ENCODE measurements at places on chromosomes 4 and X.

DNA sequence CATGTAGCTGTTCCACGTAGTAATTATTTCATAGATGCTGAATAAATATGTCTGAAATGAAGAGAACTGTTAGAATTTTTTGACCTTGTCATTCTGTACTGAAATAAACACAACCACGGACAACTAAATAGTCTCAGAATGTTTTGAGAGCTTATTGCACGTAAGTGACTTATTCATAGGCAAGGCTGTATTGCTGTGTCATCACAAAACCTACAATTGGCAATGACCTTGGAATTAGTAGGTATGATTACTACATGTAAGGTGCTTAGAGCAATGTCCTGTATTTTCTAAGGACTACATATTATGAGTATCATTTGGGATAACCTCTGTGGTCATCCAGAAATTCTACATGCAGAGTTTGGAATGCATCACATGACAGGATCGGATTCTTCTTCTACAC is 237.2 kb upstream of the PUDP start:
- DNase-seq = no peak

DNA sequence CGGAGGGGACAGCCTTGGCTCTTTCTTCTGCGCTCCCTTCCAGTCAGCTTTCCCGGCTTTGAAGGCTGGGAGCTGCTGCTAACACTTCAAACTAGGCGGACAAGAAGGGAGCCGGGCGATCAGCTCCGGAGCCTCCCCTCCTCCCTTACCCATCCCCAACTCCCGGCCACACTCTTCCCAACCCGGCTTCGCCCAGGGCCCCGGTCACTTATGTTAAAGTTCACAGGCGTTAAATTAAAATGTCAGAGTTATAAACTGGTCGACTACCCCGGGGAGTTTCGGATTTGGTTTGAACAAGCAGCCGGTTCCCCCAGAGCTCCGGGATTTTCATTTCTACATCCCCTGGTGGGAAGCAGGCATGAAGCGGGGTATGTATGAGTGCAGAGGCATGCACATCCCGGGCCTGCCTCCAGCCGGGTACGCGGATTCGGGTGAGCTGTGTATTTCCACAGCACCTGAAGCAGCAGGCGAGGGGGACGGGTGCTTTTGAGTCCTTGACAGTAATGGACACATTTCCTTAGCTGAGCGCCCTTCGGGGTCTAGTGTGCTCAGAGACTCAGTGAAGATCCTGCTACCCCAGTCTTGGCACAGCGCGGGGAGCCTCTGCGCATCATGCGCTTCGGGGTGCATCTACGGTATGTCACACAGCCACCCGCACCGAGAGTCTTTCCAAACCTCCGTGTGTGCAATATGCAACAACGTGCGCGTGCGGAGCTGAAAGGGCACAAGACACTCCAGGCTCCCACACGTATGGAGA is 880 bp downstream of the UNC5C start:
- no peak for DNase-seq

DNA sequence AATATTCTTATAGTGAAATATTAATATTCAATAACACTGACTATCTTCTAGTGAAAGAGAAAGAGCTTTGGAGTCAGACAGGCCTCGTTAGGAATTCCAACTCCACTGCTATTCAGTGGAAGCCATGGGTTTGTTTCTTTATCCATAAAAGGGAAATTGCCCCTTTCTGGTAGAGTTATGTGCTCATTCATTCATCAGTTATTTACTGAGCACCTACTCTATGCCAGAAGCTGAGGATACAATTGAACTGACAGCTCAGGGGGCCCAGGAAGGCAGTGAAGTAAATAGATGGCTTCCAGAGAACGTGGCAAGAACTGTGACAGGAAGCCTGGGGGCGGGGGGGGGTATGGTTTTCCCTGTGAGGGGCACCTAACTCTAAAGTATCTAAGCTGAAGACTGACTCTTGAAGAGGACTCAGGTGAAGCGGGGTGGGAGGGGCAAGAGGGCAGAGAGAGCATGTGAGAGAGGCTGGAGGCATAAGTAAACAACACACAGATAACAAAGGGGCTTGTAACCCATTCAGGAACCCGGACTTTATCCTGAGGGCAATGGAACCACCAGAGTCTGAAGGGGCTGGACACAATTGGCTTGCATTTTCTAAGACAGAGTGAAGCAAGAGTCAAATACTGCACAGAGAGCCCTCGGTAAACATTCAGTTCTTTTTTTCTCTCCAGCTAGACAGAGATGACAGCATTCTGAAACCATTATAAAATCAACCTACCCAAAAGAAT is 20.3 kb downstream of the ANXA5 start:
- DNase-seq = no peak

DNA sequence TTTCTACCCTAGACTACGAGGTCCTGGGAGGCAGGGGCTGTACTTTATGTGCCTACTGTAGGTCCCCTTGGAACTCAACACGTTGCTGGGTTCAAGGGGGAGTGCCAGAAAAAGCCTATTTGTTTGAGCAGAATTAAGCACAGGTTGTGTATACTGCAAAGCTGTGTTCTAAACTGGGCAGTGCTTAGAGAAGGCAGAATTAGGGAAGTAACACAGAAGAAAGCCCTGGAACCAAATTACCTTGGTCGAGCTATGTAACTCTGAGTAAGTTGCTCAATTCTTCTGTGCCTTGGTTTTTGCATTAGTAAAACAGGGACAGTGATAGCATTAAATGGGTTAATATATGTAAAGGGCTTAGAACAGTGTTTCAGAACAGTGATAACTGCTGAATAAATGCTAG is 245.0 kb upstream of the SFRP2 start:
- DNase-seq = no peak

GRCh38 chr4:171814545-171814944 is 1.3 kb downstream of the GALNTL6 start:
- DNase-seq = no peak

DNA sequence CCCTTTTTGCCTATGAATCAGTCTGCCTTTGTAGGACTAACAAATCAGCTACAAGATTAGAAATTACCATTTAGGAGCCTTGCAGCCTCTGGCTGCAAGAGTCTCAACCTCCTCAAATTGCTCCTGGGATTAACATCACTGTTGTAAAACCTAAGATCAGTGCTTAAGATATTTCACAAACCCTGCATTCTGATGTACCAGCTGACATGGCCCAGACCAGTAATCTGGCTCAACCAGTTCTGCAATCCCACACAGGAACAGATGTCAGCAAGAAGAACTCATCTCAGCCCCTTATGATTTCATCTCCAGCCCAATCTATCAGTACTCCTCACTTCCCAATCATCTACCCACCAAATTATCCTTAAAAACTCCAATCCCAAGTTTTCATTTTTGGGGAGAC is 32.5 kb upstream of the AADAT start:
- DNase-seq = no peak

GRCh38 chr4:85952972-85953650 is 406.7 kb downstream of the MAPK10 start:
- DNase-seq = no peak

DNA sequence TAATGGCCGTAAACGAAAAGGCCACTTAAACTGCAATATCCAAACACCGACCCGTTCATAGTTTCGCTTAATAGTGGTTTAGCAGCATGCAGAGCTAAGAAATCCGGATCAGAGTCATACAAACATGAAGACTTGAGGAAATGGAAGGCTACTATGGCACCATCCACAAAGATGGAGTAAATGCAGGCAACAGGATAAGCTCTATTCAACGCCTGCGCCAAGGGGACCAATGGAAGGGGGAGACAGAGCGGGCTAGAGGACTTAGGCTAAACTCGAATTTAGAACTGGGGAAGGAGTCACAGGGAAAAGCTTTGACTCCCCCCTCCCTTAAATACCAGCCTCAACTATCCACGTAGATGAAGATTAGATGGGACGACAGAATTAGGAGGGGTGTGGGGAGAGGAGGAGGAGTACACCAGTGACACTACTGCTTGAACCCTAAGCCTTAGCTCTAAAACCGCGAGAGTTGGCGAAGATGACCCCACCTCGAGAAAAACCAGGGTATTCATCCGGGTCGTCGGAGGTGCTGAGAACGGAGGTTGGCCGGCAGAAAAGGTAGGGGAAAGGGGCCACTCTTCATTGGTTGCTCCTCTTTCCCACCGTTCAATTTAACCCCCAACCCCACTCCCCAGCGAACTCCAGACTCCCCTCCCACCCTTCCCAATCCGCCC is 3.5 kb downstream of the HUWE1 start:
- DNase-seq = no peak

DNA sequence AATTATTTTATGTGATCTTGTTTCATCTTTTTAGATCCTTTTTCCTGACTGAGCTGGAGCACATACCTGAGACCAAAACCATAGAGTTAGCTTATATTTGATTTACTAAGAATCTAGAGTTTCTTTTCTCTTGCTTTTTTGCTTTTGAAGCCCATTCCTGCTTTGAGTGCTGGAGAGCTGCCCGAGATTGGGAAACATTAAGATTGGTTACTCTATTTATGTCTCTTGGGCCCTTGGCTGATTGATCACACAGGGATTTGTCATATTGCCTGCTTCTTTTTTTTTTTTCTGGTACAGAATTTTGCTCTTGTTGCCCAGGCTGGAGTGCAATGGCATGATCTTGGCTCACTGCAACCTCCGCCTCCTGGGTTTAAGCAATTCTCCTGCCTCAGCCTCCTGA is 73.9 kb downstream of the REPS2 start:
- no peak for DNase-seq

DNA sequence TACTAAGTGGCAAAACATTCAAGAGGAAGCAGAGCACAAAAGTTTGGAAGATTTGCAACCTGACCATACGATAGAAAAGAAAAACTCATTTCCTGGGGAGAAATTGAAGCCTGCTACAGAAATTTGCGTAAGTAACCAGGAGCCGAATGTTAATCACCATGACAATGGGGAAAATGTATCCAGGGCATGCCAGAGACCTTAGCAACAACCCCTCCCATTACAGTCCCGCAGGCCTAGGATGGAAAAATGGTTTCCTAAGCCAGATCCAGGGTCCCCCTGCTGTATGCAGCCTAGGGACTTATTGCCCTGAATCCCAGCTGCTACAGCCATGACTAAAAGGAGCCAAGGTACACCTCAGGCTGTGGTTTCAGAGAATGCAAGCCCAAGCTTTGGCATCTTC is 472.2 kb upstream of the KLHL4 start:
- no peak for DNase-seq

- no peak for DNase-seq
These were observed 54.1 kb upstream of the GABRE start for GRCh38 chrX:152028579-152028978.

- DNase-seq = no peak
These were observed at the start of gene HEPH for GRCh38 chrX:66163849-66164411. Gene HEPH, plus strand, starts transcription at chrX:66164247. Its CDS starts 6,324 bp downstream, at chrX:66170571.

DNA sequence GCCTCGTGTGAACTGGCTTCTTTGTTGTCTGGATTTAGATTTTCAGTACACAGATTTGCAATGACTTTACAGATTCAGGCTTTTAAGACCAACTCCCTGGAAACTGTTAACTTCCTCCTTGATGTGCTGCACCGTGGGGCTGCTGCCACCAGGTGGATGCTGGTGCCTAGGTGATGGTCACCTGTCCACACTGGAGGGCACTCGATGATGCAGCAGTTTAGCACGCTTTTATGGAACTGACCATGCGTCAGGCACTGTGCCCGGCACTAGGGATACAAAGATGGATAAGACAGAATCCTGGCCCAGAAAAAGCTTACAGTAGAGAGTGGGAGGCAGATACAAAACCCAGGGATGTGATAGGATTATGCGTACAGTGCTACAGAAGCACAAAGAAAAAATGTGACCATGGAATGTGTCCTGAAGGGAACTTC is 180.7 kb downstream of the CEP135 start:
- no peak for DNase-seq

DNA sequence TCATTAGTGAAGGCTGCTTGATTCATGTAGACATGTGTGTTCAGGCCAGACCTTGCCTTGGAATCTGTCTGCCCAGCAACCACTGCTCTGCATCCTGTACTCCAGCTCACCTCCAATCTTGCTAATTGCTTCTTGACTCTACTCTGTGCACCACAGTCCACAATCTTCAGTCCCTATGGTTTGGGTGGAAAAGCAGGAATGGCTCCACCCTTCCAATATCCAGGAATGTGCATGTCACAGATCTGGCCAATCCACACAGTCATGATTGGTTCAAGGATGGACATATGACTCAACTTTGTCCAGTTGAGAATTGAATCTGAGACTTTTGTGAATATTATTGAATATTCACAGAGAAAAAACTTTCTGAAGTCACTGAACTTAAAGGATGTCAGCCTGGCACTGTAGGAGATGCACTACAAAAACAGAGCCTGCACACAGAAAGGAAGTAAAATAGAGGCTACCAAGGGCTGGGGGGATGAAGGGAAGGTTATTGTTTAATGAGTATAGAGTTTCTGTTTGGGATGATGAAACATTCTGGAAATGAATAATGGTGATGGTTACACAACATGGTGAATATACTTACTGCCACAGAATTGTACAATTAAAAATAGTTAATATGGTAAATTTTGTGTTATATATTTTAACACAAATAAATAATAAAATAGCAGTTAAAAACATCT is 161.3 kb upstream of the USP38 start:
- DNase-seq = no peak

DNA sequence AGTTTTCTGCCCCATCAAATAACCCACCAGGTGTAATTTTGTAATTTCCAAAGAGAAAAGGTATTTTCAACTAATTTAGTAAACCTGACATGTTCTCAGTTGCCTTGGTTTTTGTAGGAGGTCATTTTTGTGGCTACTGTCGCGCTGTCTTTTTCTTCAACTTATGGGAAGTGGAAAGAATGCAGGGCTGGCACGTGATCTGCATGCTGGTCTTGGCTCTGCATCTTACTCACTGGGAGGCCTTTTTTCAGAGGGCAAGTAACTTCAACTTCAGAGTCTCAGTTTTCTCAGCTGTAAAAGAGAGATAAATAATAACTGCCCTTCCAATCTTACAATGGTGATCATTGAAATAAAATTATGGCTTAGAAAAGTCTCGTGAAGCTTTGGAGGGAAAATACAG is 109.9 kb upstream of the SMIM10 start:
- DNase-seq = no peak

DNA sequence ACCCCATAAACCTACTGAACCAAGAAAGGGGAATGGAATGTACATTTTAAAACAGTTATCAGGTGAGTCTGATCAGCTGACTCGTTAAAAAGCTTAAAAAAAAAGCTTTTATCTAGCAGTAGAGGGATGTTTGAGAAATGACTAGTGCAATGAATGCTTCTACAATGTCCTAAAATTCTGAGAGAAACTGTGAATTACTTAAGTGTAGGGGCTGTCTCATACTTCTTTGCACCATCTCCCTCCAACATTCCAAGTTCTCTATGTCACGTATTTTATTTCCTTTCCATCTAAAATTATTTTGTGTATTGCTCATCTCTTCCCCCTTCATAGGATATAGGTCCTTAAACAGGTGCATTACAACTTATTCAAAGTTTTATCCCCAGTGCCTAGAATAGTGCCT is 11.9 kb upstream of the AREG start:
- no peak for DNase-seq

GRCh38 chr4:80010316-80010715 is 62.7 kb downstream of the ANTXR2 start:
- DNase-seq = no peak

GRCh38 chrX:21408307-21408706 is 34.1 kb downstream of the CNKSR2 start:
- DNase-seq = no peak

GRCh38 chr4:161160718-161161117 is 1003.1 kb downstream of the FSTL5 start:
- no peak for DNase-seq

- DNase-seq = no peak
These were observed 69.3 kb downstream of the BMP2K start for GRCh38 chr4:78845472-78845871.

GRCh38 chr4:32215277-32215676 is 1495.1 kb downstream of the PCDH7 start:
- no peak for DNase-seq

- no peak for DNase-seq
These were observed 128.4 kb downstream of the FHDC1 start for GRCh38 chr4:153064571-153064970.
